ENCODE measurements at places on chromosomes 7 and 10.

GRCh38 chr10:61749291-61749690 is 86.6 kb downstream of the CABCOCO1 start:
- DNase-seq: no peak

DNA sequence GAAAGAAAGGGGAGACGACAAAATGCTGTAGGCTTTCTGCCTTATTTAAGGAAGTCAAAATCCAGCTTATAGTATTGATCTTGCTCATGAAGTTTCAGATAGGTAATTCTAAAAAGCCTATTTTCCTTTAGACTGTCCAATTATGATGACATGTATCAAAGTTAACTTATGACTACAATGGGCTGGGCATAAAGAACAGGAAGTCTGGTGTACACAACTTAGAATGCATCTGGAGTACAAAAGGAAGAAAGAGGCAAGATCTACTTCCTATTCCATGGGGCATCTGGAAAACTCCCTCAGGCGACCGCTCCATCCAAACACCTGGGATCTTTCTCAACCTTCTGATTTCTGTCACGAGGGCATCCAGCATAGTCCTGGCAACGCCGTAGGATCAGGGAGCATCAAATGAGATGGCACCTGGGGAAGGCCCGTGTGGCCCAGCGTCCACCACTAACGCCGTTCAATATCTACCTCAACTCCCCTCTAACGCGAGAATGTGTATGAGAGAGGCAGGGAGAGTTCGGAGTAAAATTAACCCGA is 512 bp downstream of the FAM24B start:
- no peak for DNase-seq

GRCh38 chr7:53358269-53358668 is 322.8 kb downstream of the POM121L12 start:
- no peak for DNase-seq

GRCh38 chr7:638256-639011 is 88.1 kb upstream of the DNAAF5 start:
- no peak for DNase-seq

DNA sequence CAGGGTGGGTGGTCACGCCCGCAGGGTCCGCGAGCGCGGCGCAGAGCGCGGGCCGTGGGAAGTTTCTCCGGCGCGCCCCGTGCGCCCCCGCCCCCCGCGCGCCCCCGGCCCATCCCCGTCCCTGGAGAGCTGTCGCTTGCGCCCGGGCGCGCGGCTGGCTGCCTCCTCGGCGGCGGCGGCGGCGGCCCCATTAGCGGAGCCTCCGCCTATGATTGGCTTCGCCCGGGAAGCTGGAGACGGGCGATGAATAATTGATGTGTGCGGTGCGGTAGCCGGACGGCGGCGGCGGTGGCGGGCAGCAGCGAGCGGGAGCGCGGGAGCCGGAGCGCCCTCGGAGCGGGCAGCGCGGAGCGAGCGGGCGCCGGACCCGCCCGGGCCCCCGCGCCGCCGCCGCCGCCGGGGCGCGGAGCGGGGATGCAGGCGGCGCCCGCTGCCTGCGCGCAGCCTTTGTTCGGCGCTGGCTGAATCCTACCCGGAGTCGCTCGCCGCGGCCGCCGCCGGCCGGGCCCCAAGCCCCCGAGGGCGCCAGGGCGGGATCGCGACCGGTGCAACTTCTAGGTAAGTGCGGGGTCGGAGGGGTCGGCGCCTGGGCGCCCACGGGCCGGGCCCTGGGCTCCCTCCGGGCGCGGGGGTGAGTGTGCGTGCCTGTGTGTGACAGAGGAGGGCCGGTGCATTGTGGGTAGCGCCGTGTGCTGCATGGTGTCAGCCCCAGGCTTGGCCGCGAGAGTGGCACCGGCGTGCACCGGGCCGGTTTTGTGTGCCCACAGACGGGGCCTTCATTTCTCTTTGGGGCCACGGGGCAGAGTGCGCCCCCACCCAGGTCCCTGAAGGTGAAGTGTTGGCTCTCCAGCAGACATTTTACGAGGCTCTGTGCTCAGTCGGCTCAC is 103.8 kb upstream of the PPIF start:
- no peak for DNase-seq

DNA sequence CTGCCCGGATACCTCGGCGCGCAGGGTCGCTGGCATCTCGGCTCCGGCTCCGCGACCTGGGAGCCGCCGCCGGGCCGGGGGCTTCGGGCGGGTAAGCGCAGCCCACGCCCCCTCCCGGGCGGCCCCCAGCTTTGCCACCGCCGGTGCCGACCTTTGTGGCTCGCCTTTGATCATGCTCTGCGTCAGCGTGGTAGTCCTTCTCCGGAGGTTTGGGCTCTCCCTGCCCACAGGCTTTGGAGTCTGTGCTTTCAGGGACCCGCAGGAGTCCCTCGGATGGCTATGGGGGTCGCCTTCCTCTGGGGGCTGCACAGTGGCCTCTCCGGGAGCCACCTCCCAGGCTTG is 7.3 kb downstream of the ATP6V1F start:
- no peak for DNase-seq

DNA sequence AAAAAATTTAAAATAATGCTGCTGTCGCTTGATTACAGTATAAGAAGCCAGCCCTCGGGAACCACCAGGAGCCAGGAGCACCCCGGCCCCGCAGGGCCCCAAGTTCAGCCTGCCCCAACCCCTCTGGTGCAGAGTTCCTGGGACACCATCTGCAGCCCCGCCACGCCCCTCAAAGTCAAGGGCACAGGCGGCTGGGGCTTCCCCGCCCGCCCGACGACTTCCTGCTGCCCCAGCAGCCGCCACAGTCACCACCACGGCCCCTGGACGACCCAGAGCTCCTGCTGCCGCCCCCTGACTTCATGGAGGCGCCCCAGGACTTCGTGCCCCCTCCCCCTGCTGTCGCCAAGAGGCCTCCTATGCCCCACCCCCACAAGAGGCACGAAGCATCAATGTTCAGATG is 103.6 kb upstream of the PDSS1 start:
- no peak for DNase-seq

DNA sequence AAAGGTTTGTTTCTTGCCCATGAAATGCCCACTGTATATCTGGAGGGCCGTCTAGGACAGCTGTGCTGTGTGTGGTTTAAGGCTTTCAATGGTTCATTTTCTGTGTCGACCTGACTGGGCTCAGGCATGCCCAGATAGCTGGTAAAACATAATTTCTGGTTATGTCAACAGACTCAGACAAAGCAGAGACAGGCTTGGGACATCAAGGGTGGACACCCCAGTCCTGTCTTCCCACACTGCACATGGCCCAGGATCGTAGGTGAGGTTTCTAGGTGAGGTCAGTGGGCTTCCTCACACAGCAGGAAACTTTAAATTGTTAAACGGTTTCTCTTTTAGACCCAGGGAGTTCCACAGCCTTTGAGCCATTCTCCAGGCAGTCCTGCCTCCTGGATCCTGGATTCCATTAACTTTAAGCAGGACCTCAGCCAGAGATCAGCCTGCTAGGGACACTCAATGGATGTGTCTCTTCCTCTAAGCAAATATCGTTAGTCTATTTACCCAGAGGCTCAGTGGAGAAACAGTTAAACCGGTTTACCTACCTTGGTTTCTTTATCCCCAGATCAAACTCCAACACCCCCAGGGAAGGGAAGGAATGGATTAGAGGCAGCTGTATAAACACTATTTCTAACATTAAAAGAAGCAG is 66.4 kb downstream of the ST8SIA6 start:
- DNase-seq: no peak

DNA sequence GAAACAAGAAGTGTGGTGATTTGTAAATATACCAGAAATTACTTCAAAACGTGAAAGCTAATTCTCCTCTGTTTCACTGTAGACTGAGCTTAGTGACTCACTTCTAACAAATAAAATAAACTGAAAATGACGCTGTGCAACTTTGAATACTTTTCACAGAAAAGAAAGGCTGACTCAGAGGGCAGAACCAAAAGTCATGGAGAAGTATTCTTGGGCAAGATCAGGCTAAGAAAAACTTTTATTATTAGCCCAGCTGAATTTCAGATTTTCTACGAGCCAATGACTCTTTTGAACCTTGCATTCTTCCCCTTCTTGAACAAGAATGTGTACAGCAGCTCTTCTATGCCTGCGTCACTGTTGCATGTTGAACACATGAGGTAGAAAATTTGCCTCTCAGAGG is 527.3 kb upstream of the GHITM start:
- no peak for DNase-seq

GRCh38 chr7:116511552-116512519 is 12.3 kb downstream of the CAV2 start:
- DNase-seq: no peak

GRCh38 chr7:90455163-90456030 is 14.0 kb upstream of the PTTG1IP2 start:
- no peak for DNase-seq

Data from stimulated activated CD8-positive, alpha-beta memory T cell treated with anti-CD3 and anti-CD28 coated beads, Interleukin-4, amount 100 ng/mL, for 1 hour (primary cell).